Non-pigmented ciliary epithelial cell (primary cell): ENCODE measurements at places on chromosomes 5 and 9.

DNA sequence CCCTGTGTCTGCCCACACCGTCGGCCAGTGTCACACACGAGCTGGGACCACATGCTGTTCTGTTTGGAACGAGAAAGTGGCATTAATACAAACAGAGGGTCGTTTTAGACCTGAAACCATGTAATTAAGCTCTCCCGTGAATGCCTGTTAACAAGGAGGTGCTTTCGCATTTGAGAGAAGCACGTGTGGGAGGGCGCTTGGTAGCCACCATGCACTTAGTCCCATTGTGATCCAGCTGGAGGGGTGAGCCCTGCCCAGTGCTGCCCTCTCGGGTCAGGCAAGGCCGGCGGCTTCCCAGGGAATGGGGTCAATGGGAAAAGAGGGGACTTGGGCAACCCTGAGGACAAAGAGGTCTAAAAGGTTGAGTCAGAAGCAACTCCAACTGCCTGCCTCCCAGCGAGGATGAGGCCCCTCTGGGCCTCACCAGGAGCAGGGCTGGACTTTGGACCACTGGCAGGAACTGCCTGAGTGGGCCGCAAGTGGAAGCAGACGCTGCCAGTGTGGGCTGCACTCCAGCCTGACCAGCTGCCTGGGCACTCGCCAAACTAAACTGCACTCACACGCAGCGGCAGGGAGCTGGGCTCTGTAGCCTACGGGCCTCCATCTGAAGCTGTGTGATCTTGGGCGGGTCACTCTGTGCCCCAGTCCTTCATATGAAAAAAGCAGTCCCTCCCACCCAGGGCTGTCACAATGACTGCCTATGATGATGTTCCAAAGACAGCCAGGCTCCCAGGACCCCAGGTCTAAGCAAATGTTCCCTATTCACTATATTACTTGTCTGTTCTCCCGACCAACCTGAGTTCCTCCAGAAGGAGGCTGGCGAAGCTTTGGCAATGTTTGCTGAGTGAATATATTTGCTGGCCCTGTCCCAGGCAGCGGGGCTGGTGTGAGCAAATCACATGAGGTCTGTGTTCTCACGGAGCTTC, 195.7 kb downstream of the CDK5RAP2 start:
- no peak for DNase-seq

- DNase-seq, result no peak
These were observed 587.1 kb upstream of the FTMT start for GRCh38 chr5:121264605-121265004.

- DNase-seq, result no peak
These were observed 229.2 kb downstream of the SPOCK1 start for GRCh38 chr5:137269946-137270345.

DNA sequence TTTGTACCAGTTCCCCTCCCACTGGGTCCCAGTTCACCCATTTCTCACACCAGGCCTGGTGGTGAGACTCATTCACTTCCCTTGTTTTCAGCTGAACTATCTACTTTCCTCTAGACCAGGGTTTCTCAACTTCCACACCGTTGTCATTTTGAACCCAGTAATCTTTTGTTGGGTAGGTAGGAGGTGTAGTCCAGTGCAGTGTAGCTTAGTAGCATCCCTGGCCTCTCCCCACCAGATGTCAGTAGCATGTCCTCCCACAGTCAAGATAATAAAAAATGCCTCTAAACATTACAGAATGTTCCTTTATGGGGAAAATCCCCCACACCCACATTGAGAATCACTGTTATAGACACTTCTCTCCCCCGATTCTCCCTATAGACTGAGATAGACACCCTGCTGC, 299.1 kb downstream of the EPB41L4A start:
- no peak for DNase-seq

DNA sequence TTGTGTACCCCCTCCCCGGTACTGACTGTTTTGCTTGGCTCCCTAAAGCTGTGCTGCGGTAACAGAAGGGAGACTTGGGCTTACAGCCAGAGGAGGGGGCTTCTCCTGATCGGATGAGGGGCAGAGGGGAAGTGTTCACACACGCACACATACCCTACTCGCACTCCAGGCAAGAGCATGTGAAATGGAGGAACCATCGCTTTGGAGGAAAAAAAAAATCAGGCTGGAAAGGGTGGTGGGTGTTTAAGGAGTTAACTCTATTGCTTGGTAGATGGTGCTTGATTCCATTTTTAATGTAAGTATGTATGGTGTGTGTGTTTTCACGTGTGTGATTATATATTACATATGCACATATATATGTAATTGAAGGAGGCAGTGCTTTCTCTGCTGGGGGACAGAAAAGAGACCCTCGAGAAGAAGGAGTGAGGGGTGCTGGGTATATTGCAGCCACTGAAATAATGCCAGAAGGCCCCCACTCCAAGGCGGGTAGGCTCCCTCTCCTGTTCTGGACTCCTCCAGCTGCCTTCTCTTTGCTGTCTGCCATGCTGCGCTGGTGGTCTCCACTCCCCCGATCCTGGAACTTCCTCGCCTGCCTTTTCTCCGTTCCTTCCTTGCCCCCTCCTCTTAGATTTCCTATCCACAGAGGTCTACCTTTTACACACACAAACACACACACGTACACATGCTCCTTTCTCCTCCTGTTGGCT, 721 bp downstream of the GRIA1 start:
- no peak for DNase-seq

DNA sequence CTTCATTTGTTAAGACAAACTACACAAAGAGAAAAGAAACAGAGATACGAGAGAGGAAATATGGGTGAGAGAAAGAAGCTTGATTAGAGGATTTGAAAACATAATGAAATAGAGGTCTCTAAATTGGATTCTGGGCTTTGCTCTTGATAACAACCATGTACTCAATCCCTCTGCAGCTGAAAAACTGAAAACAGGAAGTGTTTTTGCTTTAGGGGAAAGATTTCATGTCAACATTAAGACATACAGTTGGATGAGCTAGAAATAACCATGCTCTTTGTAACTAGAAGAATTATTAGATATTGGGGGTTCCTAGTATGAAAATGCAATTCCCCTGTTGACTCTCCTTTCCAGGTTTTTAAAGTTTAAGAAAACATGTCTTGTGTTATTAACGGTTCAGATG, 21.9 kb downstream of the CRHBP start:
- no peak for DNase-seq
